Renal cortical epithelial cell (primary cell): ENCODE measurements at places on chromosomes 11 and 22. TPM values are rescaled to one million over a fixed set of nuclear protein-coding genes. Genes with fewer than 3 reads are reported as not detected.
A peak's percentile ranks its signal among the peaks of the same experiment; 100 is the strongest.

The TEX54 gene
- not detected in 2 replicates for total RNA-seq

- DNase-seq = peak; percentile 93
These were observed 2.9 kb downstream of the RPL3 start for GRCh38 chr22:39316440-39317083.

- DNase-seq = no peak
These were observed 16.6 kb downstream of the PAK1 start for GRCh38 chr11:77457340-77457739.

- DNase-seq = no peak
These were observed 73.3 kb downstream of the TRMU start for GRCh38 chr22:46408568-46409506.

DNA sequence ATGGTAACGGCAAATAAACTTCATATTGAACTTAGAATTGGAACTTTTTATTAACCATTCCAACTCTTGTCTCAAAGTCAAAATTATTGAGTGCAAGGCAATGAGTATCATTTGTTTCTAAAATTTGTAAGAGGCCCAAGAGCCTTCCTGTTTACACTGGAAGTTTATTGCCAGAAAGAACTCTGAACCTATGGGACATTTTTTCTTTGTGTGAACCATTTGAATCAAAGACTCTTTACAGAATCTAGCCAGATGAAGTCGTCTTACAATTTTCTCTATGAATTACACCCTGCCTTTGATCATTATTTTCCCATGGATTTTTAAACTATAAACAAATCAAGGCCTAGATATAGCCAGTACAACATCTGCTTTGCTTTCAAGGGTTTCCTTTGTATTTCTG, 2.3 kb upstream of the GUCY1A2 start:
- DNase-seq = no peak

GRCh38 chr11:14499178-14499559, 442 bp downstream of the COPB1 start:
- DNase-seq = no peak

DNA sequence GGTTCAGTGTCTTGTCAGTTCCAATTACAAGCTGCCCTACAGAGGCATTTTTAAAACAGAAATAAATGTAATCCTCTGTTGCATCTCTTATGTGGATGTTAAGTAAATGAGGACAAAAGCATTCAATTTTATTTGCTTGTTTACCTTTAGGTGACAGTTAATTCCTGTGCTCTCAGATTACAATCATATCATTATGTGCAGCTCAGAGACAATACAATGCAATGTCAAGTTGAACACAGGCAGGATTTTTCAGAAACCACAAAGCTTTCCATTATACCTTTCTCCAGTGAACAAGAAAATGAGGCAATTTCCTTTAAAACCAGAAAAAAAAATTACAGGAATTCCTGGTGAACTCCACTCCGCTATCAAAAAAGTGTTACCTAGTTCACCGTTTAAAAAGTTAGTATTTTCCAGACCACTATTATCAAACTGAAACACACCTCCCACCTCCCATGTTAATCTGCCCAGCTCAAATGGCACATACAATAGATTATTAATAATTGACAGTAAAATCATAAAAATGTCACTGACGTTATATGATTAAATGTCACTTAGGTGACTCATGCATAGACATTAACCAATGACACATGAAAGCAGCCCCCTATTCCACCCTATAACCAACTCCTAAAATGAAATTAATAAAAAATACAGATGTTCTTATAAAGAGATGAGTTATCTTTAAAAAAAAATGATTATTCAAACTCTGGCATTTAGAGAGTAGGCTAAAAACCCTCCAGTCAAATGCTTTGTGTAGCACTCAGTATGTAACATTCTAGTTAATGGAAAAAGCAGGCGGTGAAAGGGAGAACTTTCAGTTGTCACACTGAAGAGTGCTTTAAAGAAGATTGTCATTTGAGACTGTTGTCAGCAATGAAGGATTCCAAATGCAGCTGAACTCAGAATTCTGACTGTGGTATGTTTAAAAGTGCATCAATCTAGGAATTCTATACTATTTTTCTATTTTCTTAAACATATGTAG, 98.6 kb downstream of the MUC15 start:
- DNase-seq = peak; percentile 48

DNA sequence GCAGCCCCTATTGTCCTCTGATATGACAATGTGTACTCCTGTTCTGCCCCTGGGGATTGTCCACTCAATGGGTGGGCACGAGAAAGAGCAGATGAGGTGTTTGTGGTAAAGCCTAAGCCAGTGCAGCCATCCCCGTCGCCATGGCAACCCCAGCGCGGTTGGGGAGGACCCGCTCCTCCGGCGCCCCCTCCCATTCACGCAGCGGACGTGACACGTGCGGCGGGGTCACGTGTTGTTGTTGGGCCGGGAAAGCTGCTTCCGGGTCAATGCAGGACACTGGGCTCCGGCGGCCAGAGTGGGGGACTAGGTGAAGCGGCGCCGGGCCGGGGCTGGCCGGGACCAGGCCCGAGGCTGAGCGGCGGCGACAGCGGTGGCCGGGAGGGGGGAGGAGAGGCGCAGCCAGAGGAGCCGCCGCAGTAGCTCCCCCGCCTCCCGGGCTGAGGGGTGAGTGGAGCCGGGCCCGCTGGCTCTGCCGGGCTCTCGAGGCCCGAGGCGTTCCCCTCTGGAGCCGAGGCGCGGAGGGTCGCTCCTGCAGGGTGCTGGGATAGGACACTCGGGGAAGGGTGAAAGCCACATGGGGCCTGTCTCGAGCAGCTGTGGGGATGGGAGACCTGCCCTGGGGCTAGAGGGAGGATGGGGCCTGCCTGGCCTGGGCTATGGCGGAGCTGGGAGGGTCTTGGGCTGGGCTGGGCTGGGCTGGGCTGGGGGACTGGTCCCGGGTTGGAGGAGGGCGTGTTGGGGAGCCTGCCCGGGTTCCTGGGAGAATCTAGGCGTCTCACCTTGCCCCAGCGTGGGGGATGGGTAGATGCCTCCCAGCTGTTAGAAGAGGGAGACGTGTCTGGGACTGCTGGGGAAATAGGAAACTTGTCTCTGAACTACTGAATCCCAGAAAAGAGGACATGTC, at the start of gene TBCEL:
TBCEL (plus strand) TSS at position 255 of the 904 bp plus-strand sequence. CDS start 21,589 bp downstream, outside the sequence.
- peak; percentile 43 for DNase-seq

- no peak for DNase-seq
These were observed 52.6 kb downstream of the MAP6 start for GRCh38 chr11:75616281-75616680.

The TMEM151A gene
- total RNA-seq = 0.10 TPM in 1 of 2 replicates, not detected in the other

GRCh38 chr11:61061081-61061826, 41.0 kb upstream of the CD5 start:
- DNase-seq = peak; percentile 6

GRCh38 chr22:40444178-40444831, 73.9 kb downstream of the SGSM3 start:
- no peak for DNase-seq

DNA sequence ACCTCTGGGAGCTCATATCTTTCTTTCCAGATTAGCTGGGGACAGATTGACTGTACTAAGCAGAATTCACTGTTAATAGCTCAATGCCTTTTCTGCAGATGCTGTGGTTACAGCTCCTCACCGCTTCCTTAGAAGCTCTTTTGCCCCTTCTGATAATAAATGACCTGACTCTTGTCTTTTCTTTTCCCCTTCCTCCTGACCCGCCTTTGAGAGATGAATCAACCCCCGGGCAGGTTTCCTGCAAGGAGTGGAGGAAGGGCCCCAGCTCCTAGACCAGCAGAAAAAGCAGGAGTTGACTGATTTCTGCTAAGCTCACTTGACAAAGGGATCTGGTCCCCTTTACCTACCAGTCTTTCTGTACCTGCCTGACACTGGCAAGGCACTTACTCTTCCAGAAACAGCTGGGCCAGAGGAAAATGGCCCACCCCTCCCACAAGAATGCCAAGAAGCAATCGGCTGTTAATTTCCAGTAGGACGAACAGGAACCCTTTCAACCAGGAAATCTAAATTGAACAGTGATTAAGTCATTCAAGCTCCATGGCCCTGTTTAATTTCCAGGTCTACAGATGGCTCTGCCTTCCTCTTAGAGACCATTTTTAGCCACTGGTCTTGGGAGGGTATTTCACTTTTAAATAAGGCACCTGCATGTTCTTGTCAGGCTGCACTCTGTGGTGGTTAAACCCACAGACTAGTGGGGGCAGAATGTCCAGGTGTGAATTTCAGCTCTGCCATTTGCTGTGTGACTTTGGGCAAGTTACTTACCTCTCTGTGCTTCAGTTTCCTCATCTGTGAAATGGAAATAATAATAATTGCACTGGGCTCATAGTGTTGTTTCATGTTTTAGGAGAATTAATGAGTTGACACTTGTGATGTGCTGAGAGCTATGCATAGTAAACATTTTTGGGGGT, 67.5 kb downstream of the PRR5L start:
- peak; percentile 84 for DNase-seq

The SLC22A8 gene
- not detected in 2 replicates for total RNA-seq

The CENATAC gene
- total RNA-seq = 9.0 and 23.3 TPM in 2 replicates

The GRAP2 gene
- total RNA-seq = not detected in 2 replicates

The PATE4 gene
- not detected in 2 replicates for total RNA-seq

DNA sequence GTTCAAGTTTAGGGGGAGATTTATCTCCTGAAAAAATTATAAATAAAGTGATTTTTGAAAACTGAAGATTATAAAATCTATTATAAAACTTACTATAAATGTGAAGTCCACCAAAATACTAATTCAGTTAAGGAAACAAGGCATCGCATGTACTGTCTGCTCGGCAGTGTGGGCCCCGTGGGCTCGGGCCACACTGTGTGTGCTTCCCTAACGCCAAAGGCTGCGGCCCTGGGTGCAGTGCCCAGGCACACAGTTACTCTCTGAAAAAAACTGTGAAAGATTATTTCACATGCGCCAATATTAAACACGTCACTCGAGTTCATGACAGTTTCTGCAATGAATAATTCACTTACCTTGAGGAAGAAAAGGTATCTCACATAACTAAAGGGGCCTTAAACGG, 39.8 kb downstream of the BRD1 start:
- no peak for DNase-seq

GRCh38 chr11:12993626-12994025, 15.5 kb upstream of the RASSF10 start:
- no peak for DNase-seq

DNA sequence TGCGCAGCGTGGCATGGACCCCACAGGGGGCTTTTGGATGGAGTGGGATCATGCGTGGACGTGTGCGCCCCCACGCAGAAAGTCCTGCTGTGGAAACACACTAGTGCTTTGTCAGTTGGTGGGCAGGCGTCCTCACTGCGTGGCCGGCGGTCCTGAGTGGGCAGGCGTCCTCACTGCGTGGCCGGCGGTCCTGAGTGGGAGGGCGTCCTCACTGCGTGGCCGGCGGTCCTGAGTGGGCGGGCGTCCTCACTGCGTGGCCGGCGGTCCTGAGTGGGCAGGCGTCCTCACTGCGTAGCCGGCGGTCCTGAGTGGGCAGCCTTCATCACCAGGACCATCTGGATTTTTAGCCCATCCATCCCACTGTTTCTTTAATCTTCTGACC, 205.9 kb downstream of the TBC1D22A start:
- no peak for DNase-seq

GRCh38 chr22:46069521-46070214, 80.7 kb upstream of the PPARA start:
- DNase-seq = peak; percentile 95

DNA sequence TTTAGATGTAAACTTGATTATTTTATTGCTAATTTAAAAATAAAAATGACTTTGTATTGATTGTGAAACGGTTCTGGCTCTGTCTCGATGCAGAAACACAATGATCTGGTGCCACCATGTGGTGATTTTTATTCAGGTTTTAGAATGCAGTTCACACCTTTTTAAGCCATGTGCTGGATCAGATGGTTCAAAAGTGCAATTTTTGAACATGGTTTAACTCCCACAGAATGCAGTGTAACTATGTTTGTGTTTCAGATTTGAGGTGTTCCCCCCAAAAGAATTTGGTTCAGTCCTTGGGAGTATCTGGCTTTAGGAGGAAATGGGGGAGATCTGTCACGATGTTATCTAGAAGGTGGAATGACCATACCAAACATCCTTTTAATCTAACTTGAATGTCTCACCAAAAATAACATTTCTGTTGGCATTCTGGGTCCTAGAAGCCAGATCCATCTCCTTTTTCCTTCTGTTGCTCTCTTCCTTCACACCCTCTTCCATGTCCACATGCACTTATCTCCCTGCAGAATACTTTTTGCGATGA, 7.9 kb downstream of the MRPL16 start:
- DNase-seq = peak; percentile 55

The MS4A15 gene
- not detected in 2 replicates for total RNA-seq

The SCARF2 gene
- 3.3 and 9.1 TPM in 2 replicates for total RNA-seq

DNA sequence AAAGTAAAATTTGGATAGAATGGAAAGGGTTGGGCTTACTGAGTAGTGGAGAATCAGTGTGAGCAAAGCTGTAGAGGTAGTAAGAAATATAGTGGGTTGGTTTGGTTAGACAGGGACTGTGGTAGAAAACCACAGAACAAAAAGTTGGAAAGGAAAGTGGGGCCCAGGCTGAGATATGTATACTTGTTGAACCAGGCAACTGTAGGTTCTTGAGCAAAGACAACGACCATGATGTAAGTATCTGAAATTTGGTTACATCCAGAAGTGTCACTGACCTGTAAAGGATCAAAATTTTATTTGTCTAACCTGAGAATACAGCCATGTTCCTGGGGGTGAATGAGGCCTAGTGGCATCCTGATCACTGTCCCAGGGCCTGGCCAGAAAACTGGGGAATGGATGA, 114.1 kb downstream of the STIM1 start:
- DNase-seq = no peak

GRCh38 chr11:69297787-69298266, 3.9 kb downstream of the MYEOV start:
- peak; percentile 13 for DNase-seq

- DNase-seq = no peak
These were observed 347.3 kb upstream of the RAG2 start for GRCh38 chr11:36945384-36945783.

- DNase-seq = no peak
These were observed 389.4 kb upstream of the CADM1 start for GRCh38 chr11:115893461-115894099.

The LRRN4CL gene
- total RNA-seq = 0.17 and 0.25 TPM in 2 replicates

DNA sequence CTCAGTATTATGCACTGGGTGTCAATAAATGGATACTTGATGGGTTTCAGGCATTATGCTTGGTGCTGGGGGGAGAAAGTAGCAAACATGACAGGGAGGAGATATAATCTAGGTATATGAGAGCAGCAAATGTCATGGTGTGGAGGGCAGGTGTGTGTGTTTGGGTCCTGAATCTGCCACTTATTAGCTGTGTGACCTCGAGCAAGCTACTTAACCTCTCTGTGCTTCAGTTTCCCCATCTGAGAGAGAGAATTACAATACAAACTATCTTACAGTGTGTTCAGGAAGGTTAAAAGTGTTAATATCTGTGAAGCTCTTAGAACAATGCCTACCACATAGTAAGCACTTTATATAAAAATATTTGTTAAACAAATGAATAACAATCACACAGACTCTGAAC, 2.8 kb downstream of the SLC22A8 start:
- DNase-seq = no peak

The DLAT gene
- total RNA-seq = 41.0 and 47.9 TPM in 2 replicates
